GF-D8 (cell line): ENCODE measurements at places on chromosomes 5 and 9.

DNA sequence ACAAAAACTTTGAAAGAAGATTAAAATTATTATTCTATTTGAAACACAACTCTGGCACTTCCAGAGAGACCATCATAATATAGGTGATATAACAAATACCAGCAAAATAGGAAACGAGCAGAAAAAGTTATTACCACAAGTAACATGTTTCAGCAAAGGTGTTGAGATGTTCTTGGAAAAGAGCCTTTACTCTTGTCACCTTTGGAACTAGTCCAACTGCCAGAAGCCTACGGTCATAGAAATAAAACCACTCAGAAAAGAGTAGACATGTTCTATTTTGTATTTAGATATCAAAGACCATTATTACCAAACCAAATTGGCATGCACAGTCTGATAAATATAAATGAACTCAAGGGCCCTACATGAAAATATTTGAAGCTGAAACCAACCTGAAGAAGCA is 145.0 kb upstream of the DMAC1 start:
- no peak for DNase-seq

DNA sequence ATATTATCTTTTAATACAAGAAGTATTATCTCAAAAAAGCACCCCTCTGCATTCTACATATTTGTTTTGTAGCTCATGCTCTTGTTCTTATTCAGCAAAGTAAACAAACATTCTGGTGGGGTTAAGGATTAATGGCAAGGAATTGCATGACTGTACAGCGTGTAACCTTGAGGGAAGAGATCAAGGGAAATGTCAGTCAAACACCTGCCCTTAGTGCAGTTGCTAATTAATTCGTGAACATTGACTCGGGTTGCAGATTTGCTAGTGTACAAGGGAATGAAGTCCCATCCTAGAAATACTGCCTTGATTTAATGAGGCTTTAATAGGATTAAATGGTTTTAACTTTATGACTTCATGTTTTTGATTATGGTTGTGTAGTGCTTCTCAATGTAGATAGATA is 1758.1 kb downstream of the MAT2B start:
- DNase-seq = no peak

- no peak for DNase-seq
Observed at GRCh38 chr9:31394015-31394473, 990.4 kb upstream of the ACO1 start.

- no peak for DNase-seq
Observed at GRCh38 chr5:78808380-78808779, 159.8 kb upstream of the LHFPL2 start.

DNA sequence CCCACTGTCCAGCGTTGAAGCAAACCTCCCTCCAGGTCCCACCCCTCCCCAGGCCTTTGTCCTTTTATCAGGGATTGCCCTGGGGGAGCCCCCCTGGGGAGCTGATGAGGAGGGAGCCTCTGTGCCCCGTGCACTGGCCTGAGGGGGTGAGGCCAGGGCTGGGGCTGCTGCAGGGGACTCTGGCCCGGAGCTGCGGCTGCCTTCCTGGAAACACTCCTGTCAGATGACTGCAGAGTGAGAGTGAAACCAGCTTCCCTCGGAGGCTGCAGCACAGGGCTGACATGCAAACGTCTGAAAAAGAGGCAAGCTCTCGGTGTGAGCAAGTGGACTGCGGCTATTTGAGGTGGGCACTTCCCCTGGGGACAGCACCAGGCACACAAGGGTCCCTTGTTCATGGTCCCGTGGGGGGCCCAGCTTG is 4.6 kb upstream of the TRAF2 start:
- no peak for DNase-seq

- DNase-seq = no peak
Observed at GRCh38 chr9:76135902-76136301, 245.4 kb downstream of the PCSK5 start.

DNA sequence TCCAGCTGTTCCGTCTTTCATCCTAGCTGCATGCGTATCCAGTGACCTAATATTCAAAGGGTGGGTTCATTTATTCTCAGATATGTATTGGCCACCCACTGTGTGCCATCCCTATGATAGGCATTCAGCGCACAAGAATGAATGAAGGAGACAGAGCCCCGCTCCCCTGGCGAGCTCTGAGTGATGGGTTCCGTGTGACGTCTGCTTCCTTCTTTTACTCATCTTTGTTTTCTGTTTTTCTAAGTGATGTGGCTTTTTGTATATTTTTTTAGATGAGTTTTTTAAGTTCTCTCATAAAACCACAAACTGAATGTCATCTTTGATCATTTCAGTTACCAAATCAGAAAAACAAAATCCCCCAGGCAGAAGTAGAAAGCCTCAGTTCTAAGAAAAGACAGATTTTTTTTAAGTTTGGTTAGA is 168.3 kb upstream of the OTULINL start:
- DNase-seq = no peak

DNA sequence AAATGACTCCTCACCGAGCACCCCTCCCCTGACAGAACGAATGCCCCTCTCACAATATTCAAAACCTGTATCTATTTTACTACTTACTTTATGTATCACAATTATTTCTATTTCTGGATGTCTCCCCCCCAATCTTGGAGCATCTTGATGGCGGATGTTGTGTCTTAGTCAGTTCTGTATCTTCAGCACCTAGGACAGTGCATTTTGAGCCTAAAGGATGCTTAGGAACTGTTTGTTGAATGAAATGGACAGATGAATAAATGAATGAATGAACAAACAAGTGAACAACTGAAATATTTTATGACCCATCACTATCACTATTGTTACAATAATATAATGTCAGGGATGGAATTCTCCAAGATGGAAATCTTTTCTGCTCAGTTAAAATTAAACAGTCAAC is 295.7 kb downstream of the DNAH5 start:
- no peak for DNase-seq

DNA sequence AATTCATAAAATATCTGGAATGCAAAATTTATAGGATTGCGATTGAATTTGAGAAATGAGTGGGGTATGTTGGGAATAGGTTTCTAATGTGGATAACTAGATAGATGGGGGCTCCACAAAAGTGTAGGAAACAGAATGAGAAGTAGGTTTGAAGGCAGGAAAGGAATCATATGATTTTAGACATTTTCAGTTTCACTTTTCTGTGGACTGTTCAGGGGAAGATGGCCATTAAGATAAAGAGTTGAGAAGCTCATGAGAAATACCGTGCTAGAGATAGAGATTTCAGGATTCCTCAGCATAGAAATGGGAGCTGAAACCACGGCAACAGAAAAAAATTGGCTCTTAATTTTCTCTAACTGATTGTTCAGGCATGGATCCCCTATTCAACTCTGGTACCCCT is 163.4 kb upstream of the CD180 start:
- DNase-seq = no peak

GRCh38 chr5:135578685-135579341 is at the start of gene CXCL14:
TSS of gene CXCL14 (minus strand) at chr5:135578991. CDS start at chr5:135578778, 213 bp downstream.
- no peak for DNase-seq

- no peak for DNase-seq
Observed at GRCh38 chr5:150244209-150244608, 45.4 kb downstream of the CAMK2A start.

- no peak for DNase-seq
Observed at GRCh38 chr9:71515107-71515506, 253.2 kb downstream of the CEMIP2 start.

DNA sequence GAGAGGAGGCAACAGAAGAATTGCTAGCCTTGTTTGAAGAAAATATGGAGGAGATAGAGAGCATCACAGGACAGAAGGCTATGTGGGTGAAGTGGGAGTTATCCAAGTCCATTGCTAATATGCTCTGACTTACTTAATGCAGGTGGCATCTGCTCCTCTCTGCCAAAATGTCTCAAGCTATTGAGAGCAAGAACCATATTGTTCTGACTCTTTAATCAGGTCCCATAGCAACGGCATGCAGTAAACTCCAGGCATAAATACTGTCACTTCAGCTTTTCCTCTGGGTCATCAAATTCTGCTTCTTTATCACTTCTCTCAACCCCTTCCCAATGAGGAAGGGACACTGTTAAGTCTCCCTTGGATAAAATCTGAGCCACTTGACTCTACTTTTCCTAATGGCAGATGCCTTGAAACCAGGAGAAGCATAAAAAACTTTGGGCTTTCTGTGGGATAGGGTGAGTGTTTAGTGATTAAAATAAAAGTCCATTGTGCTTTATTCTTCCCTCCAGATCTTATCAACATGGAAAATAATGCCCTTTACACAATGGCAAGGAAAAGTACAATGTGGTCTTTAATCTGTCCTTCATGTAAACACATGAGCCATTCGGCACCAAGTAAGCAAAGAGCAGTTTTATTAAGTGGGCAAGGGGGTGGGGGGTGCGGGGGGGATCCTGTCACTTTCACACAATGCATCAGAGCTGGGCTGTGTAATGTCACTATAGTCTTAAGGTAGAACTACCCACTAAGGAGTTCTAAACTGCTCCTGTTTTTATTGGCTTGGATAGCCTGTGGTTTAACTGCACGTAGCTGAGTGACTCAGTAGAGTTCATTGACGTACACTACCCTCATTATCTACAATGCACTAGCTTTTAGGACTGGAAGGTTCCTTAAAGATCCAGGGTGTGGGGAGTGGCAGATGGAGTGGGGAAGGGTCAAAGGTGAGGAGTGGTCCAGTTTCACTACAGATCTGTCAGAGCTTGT is 71.0 kb upstream of the TARS1 start:
- DNase-seq = no peak

GRCh38 chr9:96242811-96243210 is 59.2 kb downstream of the HSD17B3 start:
- no peak for DNase-seq

- no peak for DNase-seq
Observed at GRCh38 chr5:38258042-38258318, 379 bp upstream of the EGFLAM start.

DNA sequence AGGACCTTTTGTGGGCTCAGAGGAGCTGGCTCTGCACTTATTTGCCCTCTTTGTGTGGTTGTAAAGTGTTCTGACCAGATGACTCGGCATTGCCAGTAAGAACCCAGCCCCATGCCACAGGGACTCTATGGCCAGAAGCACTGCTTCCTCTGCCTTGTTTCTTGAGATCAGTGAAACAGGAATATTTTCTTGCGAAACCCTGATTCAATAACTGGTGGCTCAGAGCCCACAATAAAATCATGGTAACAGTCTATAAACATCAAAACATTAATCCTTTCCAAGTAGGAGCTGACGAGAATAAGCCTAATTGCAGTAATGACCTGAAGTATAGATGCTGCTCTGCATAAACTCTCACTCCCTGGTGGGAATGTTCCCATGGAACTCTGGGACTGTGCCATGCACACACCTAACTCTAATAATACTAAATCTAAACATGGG is 344.3 kb downstream of the ZNF608 start:
- DNase-seq = no peak

DNA sequence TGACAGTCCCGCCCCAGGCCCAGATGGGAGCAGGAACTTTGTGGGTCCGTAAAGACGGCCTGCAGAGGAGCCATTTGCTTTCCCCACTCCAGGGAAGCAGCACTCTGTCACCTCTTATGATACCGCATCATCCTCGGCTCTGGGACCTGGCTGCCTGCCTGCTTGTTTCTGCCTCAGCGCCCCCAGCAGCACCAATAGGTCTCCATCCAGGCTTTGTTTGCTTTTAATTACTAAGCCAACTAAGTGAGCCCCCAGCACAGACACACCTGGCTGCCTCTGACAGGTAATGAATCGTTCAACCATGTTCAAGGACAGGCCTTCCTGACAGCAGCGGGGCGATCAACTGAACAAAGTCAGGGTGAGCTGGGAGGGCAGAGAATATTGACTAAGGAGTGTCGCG is 141.4 kb downstream of the C5orf15 start:
- DNase-seq = no peak

- DNase-seq = no peak
Observed at GRCh38 chr5:80141681-80142080, 106.5 kb downstream of the THBS4 start.

- no peak for DNase-seq
Observed at GRCh38 chr9:73548201-73548600, 396.5 kb downstream of the ANXA1 start.

- DNase-seq = no peak
Observed at GRCh38 chr5:103452666-103453065, 109.9 kb downstream of the NUDT12 start.

GRCh38 chr9:33019797-33020196 is 5.3 kb upstream of the DNAJA1 start:
- DNase-seq = no peak

- no peak for DNase-seq
Observed at GRCh38 chr9:89634995-89635742, 30.4 kb downstream of the GADD45G start.

GRCh38 chr9:131799177-131799823 is 59.4 kb upstream of the RAPGEF1 start:
- no peak for DNase-seq

GRCh38 chr9:82404196-82404870 is 415.8 kb downstream of the SPATA31D1 start:
- DNase-seq = no peak

GRCh38 chr5:124698770-124699169 is 47.7 kb downstream of the ZNF608 start:
- no peak for DNase-seq

DNA sequence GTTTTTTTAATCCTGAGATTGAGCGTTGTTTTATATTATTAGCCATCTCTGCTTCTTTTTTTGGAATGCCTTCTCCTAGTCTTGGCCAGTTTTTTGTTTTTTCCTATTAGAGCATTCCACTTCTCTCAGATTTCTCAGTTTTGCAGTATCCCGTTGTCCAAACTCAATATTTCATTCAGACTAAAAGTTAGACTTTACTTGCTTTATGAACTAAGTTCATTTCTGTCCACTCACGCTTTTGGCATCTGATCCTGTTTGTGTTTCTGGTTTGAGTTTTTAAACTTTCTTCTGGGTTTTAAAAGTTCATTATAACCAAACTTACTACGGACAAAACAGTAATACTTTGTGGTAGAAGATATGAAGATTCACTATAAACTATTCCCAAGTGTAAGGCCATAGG is 288.3 kb upstream of the MPDZ start:
- DNase-seq = no peak

DNA sequence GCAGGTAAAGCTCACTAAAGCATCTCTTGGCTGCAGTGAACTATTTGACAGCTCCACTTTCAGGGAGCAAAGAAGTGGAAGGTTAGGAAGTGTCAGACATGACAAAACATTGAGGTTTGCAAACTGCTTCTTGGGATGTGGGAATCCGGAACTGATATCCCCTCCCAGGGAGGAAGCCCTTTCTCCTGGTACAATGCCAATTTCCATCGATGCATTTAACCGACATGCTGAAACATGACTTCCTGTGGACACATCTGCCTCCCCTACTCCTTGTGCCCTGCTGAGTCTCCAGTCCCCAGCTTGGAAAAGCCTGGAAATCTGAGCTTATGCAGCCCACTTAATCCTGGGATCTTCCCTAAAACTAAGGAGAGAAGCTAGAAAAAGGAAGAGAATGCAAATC is 323.1 kb upstream of the DAP start:
- no peak for DNase-seq

- DNase-seq = no peak
Observed at GRCh38 chr9:27194401-27195091, 85.5 kb downstream of the TEK start.

DNA sequence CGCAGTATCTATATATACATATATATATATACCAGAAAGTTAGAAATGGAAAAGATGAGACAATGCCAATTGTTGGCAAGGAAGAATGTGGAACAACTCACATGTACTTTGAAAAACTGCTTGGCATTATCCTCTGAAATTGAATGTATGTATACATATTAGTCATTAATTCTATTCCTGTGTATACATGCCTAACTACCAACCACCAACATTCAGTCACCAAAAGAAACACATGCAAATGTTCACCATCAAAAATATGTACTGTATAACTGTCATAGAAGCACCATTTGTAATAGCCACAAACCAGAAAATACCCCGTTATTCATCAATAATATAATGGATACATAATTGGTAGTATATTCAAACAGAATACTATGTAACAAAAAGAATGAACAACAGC is 330.2 kb upstream of the GRAMD2B start:
- DNase-seq = no peak
